ENCODE measurements at places on chromosomes 16 and 17.

- no peak for DNase-seq
Measured at GRCh38 chr17:74137416-74137815, 66.1 kb upstream of the RPL38 start.

- no peak for DNase-seq
Measured at GRCh38 chr17:14094676-14095601, 25.6 kb downstream of the COX10 start.

DNA sequence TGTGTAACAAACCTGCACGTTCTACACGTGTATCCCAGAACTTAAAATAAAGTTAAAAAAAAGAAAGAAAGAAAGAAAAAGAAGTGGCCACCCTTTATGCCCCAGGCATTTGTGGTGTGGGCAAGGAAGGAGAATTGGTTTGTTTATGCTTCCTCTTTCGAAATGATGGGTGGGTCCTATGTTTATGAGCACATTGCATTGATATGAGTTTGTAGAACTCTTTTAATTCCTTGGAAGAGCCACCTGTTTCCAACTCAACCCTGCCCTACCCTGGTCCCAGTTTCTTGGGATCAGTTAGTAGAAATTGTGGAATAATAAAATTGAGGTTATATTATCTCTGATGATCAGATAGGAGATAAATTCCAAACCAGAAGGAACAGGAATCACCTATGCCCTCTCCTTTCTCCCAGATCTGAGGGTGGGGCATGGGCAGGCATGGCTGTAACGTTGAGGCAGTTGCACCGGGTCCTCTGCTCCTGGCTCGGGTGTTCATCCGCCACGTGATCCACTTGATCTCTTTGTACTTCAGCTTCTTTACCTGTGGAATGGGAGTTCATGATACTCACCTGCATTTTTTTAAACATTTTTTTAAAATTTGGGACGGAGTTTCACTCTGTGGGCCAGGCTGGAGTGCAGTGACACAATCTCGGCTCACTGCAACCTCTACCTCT is 15.9 kb downstream of the CHAD start:
- DNase-seq, result no peak

GRCh38 chr16:28836761-28837064 is 9.4 kb downstream of the TUFM start:
- DNase-seq, result no peak

DNA sequence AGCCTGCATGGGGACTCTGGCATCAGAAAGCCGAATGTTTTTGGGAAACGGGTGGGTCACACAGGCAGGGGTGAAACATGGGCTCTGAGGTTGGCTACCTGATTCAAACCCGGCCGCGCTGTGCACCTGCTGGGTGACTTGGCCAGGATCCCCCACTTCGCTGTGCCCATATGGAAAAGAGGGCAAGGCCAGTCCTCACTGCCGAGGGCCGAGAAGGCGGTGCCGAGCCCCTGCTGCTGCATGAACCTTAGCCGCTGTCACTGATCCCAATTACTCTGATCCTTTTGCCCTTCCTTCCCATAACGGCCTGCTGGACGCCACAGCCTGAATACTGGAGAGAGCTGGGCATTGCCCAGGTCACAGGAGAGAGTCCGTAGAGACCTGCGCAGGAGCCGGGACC is 17.7 kb downstream of the KDM8 start:
- no peak for DNase-seq

DNA sequence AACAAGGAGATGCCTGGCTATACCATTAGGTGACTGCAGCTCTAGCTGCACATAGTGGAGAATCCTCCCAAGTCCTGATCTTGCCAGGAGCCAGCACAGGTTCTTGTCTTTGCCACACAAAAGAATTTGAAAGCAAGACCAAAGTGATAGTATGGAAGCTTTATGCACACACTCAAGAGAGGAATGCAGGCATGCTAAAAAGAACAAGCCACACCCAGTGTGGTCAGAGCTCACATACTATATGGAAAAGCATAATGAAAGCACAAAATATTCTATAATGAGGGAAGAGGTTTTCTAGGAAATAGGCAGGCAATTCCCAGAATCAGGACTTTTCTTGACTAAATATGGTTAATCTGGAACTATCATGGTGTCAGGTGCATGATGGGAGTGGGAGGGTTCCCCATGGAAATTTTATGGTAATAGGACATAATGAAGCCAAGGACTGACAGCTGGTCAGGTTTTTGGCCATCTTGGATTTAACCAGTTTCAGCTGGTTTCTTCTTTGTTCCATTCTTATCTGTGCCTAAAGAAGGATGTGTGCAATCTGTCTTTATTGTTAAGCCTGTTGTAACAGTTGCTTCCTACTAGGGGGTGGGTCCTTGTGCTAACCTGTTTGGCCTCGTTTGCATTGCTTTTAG is 171.6 kb downstream of the ZNF18 start:
- no peak for DNase-seq

DNA sequence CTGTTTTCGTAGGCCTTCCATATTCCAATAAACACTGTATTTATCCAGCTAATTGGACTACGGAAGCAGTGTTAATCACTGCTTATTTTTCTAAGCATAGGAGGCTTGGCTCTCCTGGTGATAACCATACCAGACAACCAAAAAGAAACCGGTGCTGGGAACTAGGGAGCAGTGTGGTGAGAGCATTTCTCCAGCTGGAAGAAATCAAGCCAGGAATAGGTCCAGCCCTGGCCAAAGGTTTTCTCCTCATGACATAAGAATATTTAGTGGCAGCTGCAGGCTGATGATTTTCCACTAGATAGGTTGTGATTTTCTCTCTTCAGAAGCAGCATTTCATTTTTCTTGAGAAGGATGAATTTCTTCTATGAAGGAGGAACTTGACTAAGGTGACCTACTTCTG is 141.5 kb downstream of the TRIM37 start:
- no peak for DNase-seq

DNA sequence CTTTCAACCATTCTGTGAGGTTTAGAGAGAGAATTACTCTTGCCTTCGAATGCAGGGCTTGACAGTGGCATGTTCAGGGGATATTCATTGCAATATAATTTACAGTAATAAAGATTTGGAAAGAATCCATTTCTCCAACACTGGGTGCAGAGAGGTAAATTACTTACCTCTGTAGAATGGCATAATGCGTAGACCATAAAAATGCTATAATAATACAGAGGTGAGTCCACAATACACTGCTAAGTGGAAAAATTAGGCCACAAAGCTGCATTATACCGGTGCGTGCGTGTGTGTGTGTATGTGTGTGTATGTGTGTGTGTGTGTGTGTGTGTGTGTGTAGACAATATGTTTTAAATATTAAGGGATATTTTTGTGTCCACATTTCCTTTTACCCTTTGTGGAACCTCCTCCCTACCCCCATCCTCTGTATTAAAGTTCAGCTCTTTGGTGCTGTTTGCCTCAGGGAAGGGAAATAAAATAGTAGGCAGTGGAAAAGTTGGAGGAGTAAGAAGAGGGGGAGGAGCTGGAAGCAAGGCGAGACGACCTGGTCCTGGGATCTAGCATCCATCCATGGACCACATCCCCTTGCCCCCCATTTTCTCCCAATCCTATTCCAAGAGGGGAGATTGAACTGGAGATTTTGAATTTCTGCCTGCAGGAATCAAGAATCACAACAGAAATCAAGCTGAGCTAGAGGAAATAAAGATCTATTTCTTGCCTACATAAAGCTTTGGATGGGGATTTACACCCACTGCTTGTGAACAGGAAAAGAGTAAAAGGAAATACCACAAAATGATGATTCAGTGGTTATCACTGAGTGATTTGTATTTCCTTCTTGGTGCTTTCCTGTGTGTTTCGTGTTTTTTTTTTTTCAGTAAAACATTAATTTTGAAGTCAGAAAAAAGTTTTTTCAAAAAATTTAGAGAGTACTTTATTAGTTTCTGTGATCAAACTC is 124.8 kb downstream of the RGS9 start:
- DNase-seq, result no peak

DNA sequence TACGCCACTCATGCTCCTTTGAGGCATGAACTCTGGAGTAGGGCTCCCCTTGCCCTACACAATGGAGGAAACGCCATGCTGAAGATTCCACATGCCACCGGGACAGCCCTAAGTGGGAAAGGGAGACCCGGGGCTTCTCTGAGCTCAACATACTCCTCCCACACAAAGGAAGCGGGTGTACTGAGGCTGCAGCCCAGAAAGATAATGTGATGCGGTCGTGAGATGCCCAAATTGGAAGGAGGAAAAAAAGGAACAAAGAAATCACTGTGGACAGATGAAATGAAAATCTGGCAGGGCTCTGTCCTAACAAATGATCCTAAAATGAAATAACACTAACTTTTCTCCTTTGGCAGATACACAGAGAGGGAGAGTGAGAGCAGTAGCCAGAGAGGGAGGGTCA is 182.1 kb downstream of the ZFHX3 start:
- DNase-seq, result no peak

DNA sequence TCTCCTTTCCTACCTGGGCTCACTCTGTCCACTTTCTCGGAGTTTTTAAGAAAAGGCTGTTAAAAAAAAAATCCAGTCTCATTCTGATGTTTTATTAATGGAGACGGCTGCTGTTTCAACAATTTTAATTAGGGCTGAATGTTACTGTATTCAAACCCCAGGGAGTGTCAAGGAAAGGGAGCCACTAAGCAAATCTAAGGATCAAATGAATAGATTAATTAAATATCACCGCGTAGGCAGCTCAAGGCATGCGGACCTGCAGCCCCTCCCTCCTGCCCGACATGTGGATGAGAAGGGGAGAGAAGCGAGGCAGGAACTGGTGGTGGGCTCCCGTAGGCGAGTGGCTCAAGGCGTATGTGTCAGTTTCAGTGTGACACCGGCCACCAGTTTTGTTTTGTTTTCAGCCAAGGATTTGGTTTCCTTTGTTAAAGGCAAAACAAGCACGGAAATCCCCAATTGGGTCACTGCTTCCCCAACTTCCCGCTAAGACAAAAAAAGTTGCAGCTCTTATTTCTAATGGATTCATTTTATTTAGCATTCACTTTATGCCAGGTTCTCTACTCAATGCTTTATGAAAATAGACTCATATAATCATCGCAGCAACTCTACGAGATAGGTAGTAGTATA is 110.6 kb downstream of the GP2 start:
- DNase-seq, result no peak

GRCh38 chr17:61007980-61008379 is 330.3 kb downstream of the BCAS3 start:
- no peak for DNase-seq

GRCh38 chr16:11632455-11632939 is 35.8 kb upstream of the SNN start:
- DNase-seq, result no peak

- no peak for DNase-seq
Measured at GRCh38 chr16:55779402-55780094, 53.3 kb downstream of the CES1 start.

- DNase-seq, result no peak
Measured at GRCh38 chr17:62692721-62693431, 65.4 kb downstream of the MRC2 start.

GRCh38 chr16:55876854-55877253 is 1.7 kb upstream of the CES5A start:
- DNase-seq, result no peak

- no peak for DNase-seq
Measured at GRCh38 chr17:51700011-51700760, 439.8 kb downstream of the UTP18 start.

- DNase-seq, result no peak
Measured at GRCh38 chr17:65920996-65921395, 270.9 kb downstream of the CEP112 start.

DNA sequence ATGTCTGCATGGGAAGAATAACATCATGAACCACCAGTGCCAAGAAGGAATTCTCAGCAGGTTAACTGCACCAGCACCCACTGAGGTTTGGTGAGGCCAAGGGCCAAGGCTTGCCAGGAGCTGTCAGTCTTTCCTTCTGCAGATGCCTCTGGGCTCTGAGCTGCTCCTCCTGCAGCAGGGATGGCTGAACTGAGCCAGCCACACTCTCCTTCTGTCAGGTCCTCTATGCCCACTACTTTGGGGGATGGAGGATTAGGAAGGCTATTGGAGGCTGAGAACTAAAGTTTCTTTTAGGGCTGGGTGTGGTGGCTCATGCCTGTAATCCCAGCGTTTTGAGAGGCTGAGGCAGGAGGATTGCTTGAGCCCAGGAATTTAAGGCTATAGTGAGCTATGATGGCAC is 71.6 kb downstream of the PLXDC1 start:
- no peak for DNase-seq

DNA sequence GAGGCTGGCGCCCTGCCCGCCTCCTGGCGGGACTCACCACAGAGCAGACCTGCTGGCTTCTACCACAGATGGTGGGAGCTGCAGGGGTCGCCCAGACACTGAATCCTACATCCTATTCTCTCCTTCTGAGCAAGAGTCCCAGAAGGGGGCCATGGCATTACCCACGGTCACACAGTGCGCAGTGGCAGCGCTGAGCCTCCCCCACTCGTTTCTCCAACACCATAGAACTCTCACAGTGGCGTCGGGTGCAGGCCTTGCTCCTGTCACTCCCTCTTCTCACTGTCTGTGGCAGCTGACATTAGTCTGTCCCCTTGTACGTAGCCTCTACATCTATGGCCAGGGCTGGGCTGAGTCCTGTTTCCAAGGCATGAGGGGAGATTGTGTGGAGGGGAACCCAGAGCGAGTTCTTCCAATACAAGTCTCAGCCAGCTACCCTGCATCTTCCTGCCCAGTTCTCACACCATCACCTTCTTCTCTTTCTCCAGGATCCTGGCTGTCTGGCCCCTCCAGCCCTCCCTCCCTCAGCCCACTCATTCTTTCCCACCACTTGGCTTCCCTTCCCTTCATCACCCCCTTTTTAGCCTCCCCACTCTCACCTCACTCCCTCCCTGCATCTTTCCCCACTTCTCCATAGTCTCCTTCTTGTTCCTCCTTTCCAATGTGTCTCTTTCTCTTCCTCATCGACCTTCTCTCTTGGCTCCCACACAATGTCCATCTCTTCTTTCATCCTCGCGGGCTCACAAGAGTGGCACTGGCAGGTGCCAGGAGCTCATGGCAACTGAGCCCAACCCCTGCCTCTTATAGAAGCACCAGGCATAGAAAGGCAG is 5.9 kb downstream of the UBTF start:
- DNase-seq, result no peak

GRCh38 chr17:49646391-49647255 is 31.3 kb downstream of the SPOP start:
- no peak for DNase-seq

GRCh38 chr17:68458260-68459036 is 1.2 kb upstream of the WIPI1 start:
- no peak for DNase-seq

GRCh38 chr16:77897129-77897437 is 108.7 kb downstream of the VAT1L start:
- no peak for DNase-seq

DNA sequence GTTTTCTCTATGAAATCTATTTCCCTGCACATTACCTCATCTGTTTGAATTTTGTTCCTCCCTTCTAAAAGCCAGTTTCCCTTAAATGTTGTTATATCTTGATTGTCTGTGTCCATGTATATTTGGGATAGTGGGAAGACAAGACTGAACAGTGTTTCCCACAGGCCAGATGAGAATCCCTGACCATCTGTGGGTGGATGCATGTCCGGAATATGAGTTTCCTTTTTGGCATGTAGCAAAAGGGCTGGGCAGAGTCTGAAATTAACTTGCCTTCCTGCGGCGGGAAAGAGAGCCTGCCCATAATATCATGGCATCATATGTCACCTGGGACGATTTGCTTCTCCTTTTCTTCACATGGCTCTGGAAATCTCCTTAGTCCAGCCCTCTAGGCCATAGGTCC is 385.8 kb upstream of the MAF start:
- DNase-seq, result no peak

GRCh38 chr17:8384801-8385378 is 1.9 kb upstream of the RPL26 start:
- DNase-seq, result no peak

Measured in CD4-positive, alpha-beta T cell treated with Interleukin-12 subunit alpha and Interleukin-12 subunit beta, for 1 hour (primary cell).